IPS DF 6.9 (cell line): ENCODE measurements at places on chromosomes 1 and 21.

GRCh38 chr1:60573121-60573520 lies 499.6 kb upstream of the C1orf87 start:
- no peak overlapping the region for H3K4me3 ChIP-seq
- no peak overlapping the region for H3K27ac ChIP-seq

- H3K4me3 ChIP-seq, result no peak overlapping the region
- no peaks in the 10 kb centered on the region for H3K36me3 ChIP-seq
- no peaks in the 10 kb centered on the region for H3K27me3 ChIP-seq
Observed at GRCh38 chr1:232016616-232017015, 390.0 kb downstream of the DISC1 start.

DNA sequence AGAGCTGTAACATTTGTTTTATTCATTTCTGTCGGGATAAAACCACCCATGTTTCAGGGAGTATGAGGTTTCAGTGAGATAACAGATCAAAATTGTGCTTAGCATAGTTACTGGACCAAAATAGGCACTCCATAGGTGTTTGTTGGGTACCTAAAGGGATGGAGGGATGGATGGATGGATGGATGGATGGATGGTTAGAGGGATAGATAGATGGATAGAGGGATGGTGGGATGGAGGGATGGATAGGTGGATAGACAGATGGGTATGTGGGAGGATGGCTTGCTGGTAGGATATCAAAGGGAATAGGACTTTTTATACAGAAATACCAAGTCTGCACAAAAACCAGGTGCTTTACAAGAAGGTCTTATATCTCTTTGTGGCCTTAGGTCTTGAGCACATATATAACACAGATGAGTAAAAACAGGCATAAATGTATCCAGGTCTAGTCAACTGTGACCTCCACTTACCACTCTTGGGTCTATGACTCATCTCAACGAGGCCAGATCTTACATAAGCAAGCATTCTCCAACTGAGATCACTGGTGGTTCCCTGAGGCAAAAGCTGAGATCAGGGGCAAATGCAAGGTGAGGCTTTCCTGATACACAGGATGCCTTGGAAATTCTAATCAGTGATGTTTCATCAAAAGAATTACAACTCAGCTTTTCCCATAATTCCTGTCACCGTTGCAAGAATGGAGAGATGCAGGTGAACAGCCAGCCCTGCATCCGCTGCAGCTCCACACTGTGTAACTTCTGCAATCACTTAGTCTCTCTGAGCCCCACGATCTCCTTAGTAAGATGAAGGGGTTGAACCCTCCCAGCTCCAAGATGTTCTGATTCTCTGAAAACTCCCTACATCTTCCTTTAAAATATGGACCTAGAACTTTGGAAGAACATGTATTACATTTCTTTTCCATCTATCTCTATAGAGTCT lies 32.0 kb downstream of the PTAFR start:
- no peak overlapping the region for H3K27ac ChIP-seq
- H3K4me3 ChIP-seq, result no peak overlapping the region
- H3K27me3 ChIP-seq, result no peaks in the 10 kb centered on the region
- H3K36me3 ChIP-seq, result no peaks in the 10 kb centered on the region
- peaks cover 5% of the 10 kb centered on the region; the same call in 1 of the 2 replicates for H3K4me1 ChIP-seq

DNA sequence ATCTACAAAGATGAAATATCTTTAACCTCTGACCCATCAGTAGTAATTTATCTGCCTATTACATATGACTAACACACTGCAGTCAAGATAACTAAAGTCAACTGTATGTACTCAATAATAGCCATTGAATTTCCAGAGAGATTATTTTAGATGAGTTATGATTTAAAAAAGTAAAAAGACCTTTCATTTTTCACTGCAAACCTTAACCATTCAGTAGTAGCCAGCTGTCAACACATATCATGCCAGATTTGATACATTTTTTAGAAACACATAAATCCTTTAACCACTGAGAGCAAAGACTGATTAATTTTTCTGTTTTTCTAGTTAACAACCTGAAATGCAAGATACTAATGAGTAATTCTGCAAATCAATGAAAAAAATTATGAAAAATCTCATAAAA lies 31.0 kb downstream of the PALMD start:
- H3K4me3 ChIP-seq, result no peak overlapping the region
- no peak for DNase-seq
- H3K4me1 ChIP-seq, result no peaks in the 10 kb centered on the region
- no peaks in the 10 kb centered on the region for H3K27me3 ChIP-seq

- H3K27me3 ChIP-seq, result no peaks in the 10 kb centered on the region
- no peak overlapping the region for H3K4me3 ChIP-seq
- peaks cover 28% of the 10 kb centered on the region for H3K36me3 ChIP-seq
- H3K27ac ChIP-seq, result no peak overlapping the region
Observed at GRCh38 chr1:202856014-202856413, 32.9 kb downstream of the RABIF start.

GRCh38 chr1:36285443-36286101 lies 20.6 kb upstream of the SH3D21 start:
- H3K36me3 ChIP-seq, result peaks cover 22% of the 10 kb centered on the region
- no peak overlapping the region for H3K27ac ChIP-seq

- no peak for DNase-seq
- H3K36me3 ChIP-seq, result no peaks in the 10 kb centered on the region
- no peak overlapping the region for H3K27ac ChIP-seq
- H3K4me3 ChIP-seq, result no peak overlapping the region
Observed at GRCh38 chr1:57222307-57222706, 201.6 kb downstream of the DAB1 start.

- no peak overlapping the region for H3K27ac ChIP-seq
- no peaks in the 10 kb centered on the region for H3K27me3 ChIP-seq
- no peaks in the 10 kb centered on the region for H3K36me3 ChIP-seq
- H3K4me3 ChIP-seq, result no peak overlapping the region
Observed at GRCh38 chr1:184836141-184836540, 81.5 kb upstream of the EDEM3 start.

DNA sequence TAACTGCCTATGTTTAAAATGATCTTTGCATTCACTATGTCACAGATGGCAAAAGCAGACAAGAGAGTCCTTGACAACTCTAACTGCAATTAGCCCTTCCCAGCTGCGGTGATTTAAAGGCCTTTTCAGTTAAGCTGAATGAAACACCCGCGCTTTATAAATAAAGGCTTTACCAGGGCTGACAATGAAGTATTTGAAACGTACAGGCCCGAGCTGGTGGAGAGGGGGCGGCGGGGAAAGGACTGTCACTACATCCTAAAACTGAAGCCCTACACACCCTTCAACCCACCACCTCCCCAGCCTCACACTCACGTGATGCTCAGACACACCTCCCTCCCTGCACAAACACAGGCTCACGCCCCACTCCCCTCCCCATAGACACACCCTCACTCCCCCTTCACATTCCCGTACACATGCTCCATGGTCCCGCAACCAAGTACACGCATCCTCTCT lies 45.5 kb downstream of the GRIK3 start:
- H3K27me3 ChIP-seq, result no peaks in the 10 kb centered on the region
- no peaks in the 10 kb centered on the region for H3K4me1 ChIP-seq
- DNase-seq, result no peak
- no peak overlapping the region for H3K27ac ChIP-seq
- H3K4me3 ChIP-seq, result no peak overlapping the region

DNA sequence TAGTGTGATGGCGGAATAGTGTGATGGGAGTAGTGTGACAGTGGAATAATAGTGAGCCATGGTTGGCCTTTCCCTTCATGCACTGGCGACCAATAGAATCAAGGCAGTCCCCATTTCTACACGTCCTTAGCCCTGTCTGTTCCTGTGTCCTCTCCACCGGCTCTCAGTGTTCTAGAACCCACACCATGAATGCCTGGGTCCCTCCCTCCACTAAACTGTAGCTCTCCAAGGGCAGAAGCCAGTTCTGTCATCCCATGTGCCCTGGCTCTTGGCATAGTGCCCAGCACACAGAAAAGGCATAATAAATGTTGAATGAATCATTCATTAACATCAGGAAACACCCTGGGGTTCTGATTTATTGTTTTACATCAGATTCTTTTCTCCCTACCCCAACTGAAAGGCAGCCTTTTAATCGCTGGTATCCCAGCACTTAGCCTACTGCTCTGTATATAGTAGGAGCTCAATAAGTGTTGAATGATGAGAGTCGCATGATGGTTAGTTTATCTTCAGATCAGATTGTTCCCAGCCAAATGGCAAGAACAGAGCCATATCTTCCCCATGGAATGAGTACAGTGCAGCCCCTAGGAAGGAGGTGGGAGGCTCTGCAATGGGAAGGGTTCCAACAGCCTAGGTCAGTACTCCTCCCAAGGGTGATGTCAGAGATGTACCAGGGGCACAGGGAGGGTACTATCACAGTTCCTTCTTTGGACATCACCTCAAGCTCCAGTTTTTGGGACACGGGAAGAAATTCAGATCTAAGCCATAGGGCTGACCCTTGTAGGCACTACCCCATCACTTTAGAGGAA lies 325.7 kb downstream of the HHAT start:
- no peaks in the 10 kb centered on the region for H3K27me3 ChIP-seq
- no peak for DNase-seq
- H3K27ac ChIP-seq, result no peak overlapping the region
- no peaks in the 10 kb centered on the region for H3K36me3 ChIP-seq
- no peaks in the 10 kb centered on the region for H3K4me1 ChIP-seq

- no peaks in the 10 kb centered on the region for H3K4me1 ChIP-seq
- no peak for DNase-seq
- H3K4me3 ChIP-seq, result no peak overlapping the region
- no peak overlapping the region for H3K27ac ChIP-seq
- H3K27me3 ChIP-seq, result no peaks in the 10 kb centered on the region
Observed at GRCh38 chr1:152906023-152906565, 2.3 kb upstream of the IVL start.

- H3K4me1 ChIP-seq, result no peaks in the 10 kb centered on the region
- H3K27me3 ChIP-seq, result no peaks in the 10 kb centered on the region
- DNase-seq, result no peak
- no peak overlapping the region for H3K27ac ChIP-seq
Observed at GRCh38 chr1:109530457-109531087, 9.1 kb upstream of the GPR61 start.

DNA sequence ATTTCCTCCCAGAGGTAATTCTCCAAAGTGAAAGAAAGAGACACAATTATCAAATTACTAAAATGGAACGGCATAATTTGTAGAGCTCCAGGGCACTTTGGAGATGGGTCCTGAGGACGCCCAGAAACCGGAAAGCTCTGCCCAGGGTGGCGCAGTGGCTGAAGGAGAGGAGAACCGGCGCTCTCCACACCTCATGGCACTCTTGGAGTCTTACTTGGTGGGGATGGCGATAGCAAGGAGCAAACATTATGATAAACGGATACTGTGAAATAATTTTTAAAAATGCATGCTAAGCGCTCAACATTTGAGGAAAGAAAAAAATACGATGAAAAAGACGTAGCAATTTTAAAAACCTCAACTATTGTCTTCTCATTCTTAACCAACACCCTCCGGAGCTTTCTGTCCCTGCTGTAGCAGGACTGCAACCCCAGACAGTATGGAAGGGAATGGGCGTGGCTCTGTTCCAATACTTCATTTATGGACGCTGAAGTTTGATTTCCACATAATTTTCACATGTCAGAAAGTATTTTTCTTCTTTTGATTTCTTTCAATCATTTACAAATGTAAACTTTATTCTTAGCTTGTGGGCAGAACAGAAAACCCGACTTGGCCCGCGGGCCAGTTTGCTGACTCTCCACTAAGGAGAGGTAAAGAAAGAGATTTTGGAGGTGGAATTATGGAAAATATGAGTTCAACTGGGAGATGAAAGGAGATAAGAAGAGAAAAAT lies 1.1 kb downstream of the S100A11 start:
- peak overlapping the region; percentile 40; the same call in 1 of the 2 replicates for H3K4me3 ChIP-seq
- no peak overlapping the region for H3K27ac ChIP-seq
- H3K27me3 ChIP-seq, result no peaks in the 10 kb centered on the region
- no peak for DNase-seq
- H3K36me3 ChIP-seq, result no peaks in the 10 kb centered on the region

DNA sequence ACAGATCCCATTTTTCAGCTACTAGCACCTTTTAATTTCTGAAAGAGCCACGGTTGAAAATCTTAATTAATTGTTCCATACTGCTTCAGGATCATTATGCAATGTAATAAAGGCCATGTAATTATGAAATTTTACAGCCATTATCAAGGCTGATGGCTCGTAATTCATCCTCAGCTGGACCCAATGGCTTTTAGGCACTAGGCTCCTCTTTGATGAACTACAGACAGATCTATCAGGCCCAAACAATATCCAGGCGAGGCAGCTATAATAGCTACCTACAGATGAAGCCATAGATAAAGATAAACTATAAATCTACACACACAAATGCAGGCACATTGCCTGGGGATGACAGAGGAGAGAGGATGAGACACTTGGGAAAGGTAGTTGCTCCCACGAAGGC lies 110.5 kb upstream of the USH2A start:
- H3K36me3 ChIP-seq, result no peaks in the 10 kb centered on the region
- H3K27me3 ChIP-seq, result no peaks in the 10 kb centered on the region
- no peak for DNase-seq
- no peak overlapping the region for H3K27ac ChIP-seq
- H3K4me1 ChIP-seq, result no peaks in the 10 kb centered on the region

- no peaks in the 10 kb centered on the region; the same call in 1 of the 2 replicates for H3K27me3 ChIP-seq
- H3K27ac ChIP-seq, result no peak overlapping the region
- H3K4me1 ChIP-seq, result no peaks in the 10 kb centered on the region
- H3K4me3 ChIP-seq, result no peak overlapping the region
- no peak for DNase-seq
Observed at GRCh38 chr1:248736977-248737376, 18.6 kb downstream of the LYPD8 start.

DNA sequence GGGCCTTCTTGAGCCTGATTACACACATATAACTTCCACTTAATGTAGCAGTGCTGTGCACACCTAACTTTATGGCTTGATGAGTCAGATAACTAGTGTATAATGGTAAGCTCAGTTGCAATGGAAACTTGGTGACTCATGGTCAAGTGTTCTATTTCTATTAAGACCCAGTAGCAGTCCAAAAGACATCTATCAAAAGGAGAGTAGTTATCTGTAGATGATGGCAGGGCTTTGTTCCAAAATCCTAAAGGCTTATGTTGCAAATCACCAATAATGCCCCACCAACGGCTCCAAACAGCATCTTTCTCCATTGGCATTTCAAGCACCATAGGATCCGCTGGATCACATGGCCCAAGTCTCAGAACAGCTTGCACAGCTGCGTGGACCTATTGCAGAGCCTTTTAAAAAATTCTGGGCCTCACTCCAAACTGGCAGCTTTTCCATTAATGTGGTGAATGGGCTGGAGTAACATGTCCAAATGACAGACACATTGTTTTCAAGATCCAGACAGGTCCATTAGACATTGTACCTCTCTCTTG lies 566.8 kb upstream of the USP24 start:
- no peak for DNase-seq
- no peaks in the 10 kb centered on the region; the same call in 1 of the 2 replicates for H3K4me1 ChIP-seq
- H3K27ac ChIP-seq, result no peak overlapping the region
- H3K27me3 ChIP-seq, result no peaks in the 10 kb centered on the region

- peaks cover 5% of the 10 kb centered on the region for H3K27me3 ChIP-seq
- peaks cover 3% of the 10 kb centered on the region; the same call in 1 of the 2 replicates for H3K4me1 ChIP-seq
- no peak for DNase-seq
- H3K36me3 ChIP-seq, result no peaks in the 10 kb centered on the region
Observed at GRCh38 chr1:208254376-208254775, 10.2 kb upstream of the PLXNA2 start.

- H3K27me3 ChIP-seq, result no peaks in the 10 kb centered on the region
- no peak overlapping the region for H3K4me3 ChIP-seq
- H3K4me1 ChIP-seq, result no peaks in the 10 kb centered on the region
Observed at GRCh38 chr1:17365293-17365692, 6.7 kb upstream of the PADI6 start.

GRCh38 chr1:10824821-10825540 lies 28.5 kb upstream of the CASZ1 start:
- H3K27ac ChIP-seq, result no peak overlapping the region
- no peak overlapping the region; the same call in 1 of the 2 replicates for H3K4me3 ChIP-seq
- H3K36me3 ChIP-seq, result no peaks in the 10 kb centered on the region
- DNase-seq, result no peak
